Activated naive CD8-positive, alpha-beta T cell treated with anti-CD3 and anti-CD28 coated beads, Interleukin-2, amount 50 U/mL, for 16 hours (primary cell): ENCODE measurements at places on chromosomes 11 and 22.

GRCh38 chr11:82732734-82733443, 775 bp downstream of the FAM181B start:
- no peak for DNase-seq

DNA sequence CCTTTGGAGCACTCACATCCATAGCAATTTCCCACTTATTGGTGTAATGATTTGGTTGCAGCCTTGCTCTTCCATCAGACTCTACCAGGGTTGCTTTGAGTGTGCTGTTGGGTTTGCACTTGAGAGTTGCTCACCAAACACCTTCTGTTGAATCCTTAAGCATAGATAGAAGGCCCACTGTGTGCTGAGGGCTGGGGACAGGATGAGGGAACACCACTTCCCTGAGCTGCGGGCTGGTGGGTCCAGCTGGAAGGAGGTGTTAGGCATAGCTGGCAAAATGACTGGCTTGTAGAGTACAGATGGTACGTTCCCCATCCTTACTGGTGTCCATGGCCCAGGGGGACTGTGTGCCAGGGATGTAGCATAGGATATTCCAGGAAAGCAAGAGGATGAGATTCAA, 3.9 kb downstream of the PRDM11 start:
- DNase-seq, result no peak

GRCh38 chr11:46198245-46199240, 77.3 kb upstream of the PHF21A start:
- DNase-seq, result no peak

DNA sequence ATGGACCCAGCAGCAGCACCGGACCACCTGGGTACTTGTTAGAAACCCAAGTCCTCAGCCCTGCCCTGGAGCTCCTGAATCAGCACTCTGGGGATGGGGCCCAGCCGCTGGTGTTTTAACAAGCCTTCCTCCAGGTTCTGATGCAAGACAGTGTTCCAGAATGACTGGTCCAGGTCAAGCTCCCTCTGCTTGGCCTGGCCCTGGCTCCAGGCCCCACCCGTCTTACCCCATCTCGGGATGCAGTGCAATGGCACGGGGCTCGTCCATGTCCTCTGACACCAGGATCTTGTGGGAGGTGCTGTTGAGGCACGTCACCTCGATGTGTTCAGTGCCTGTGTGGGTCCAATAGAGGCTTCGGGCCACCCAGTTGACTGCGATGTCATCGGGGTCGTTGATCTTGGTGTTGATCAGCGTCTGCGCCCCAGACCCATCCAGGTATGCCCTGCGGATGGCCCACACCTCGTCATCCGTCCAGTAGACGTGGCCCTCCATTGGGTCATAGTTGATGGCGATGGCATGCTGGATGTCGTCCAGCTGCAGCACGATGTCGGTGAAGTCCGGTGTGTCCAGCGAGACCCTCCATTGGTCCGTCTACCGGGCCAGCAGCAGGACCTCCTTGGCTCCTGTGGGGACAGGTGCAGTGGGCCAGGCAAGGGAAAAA, 140.3 kb downstream of the CRYBB2 start:
- DNase-seq, result no peak

GRCh38 chr22:46149512-46150033, 753 bp upstream of the PPARA start:
- DNase-seq, result no peak

- DNase-seq, result no peak
Observed at GRCh38 chr22:37237371-37238268, 6.4 kb downstream of the RAC2 start.

- no peak for DNase-seq
Observed at GRCh38 chr11:15819679-15820286, 536.6 kb downstream of the SOX6 start.

GRCh38 chr22:36411589-36412258, 24.0 kb upstream of the MYH9 start:
- DNase-seq, result no peak

- no peak for DNase-seq
Observed at GRCh38 chr11:75421035-75421602, 11.9 kb downstream of the KLHL35 start.

DNA sequence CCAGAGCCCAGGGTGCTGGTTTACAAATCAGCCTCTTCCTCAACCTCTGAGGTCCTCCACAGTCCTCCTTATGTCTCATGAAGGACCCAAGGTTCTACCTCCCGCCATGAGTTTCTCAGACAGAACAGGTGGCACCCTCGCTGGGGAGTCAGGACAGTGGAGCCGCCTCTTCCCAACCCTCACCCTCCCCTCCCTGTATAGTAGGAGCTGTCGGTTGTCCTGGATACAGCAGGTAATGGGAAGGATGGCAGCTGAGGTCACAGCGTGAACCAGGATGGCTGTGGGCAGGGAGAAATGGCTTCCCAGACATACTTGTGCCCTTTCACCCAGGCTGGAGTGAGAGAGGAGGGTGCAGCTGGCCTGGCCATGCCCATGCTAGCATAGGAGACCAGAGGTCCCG, 134.6 kb downstream of the CHST1 start:
- DNase-seq, result no peak

GRCh38 chr11:60563553-60564235, 48.5 kb downstream of the MS4A13 start:
- no peak for DNase-seq

GRCh38 chr11:67435031-67435726, 2.3 kb downstream of the PTPRCAP start:
- DNase-seq, result no peak

- no peak for DNase-seq
Observed at GRCh38 chr11:19679952-19680828, 32.4 kb upstream of the NAV2 start.

GRCh38 chr11:20457934-20458680, 70.6 kb downstream of the PRMT3 start:
- no peak for DNase-seq

GRCh38 chr22:40196628-40197360, 19.1 kb downstream of the TNRC6B start:
- DNase-seq, result no peak

- DNase-seq, result peak; percentile 61
Observed at GRCh38 chr22:21102659-21103267, 57.0 kb downstream of the LRRC74B start.

GRCh38 chr11:71563406-71563805, 2.0 kb upstream of the KRTAP5-10 start:
- no peak for DNase-seq

GRCh38 chr11:108632041-108632704, 32.7 kb upstream of the DDX10 start:
- no peak for DNase-seq

- DNase-seq, result no peak
Observed at GRCh38 chr22:24532075-24532474, 22.9 kb downstream of the GUCD1 start.

GRCh38 chr11:119676461-119677020, 52.5 kb downstream of the NECTIN1 start:
- DNase-seq, result no peak

- no peak for DNase-seq
Observed at GRCh38 chr11:45846174-45846675, 1.1 kb upstream of the CRY2 start.

- DNase-seq, result no peak
Observed at GRCh38 chr11:61384271-61385242, 7.8 kb upstream of the TMEM216 start.

GRCh38 chr11:92236856-92237255, 12.2 kb downstream of the FAT3 start:
- no peak for DNase-seq

- no peak for DNase-seq
Observed at GRCh38 chr11:21403069-21403468, 733.7 kb downstream of the NELL1 start.

- no peak for DNase-seq
Observed at GRCh38 chr22:40031766-40032470, 37.2 kb downstream of the FAM83F start.

DNA sequence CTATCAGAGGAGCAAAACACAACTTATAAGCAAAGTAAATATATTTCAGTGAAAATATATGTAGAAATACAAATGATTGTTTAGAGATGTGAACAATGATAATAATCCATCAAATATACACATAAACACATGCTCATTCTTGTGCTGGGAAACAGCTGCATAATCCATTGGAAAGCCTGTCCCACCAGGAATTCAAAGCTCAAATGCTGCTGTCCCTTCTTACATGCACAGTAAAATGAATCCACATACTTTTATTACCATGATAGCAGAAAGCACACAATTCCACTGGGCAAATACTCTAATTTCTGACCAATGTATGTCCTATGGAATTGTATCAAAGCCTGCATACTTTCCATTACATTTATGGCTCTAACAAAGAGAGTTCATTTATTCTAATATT, 44.5 kb downstream of the SOX6 start:
- DNase-seq, result no peak

GRCh38 chr11:33376331-33377310, 119.4 kb downstream of the HIPK3 start:
- DNase-seq, result no peak

- no peak for DNase-seq
Observed at GRCh38 chr11:82465481-82465880, 268.2 kb downstream of the FAM181B start.

GRCh38 chr11:58498464-58498863, 9.4 kb downstream of the OR5B21 start:
- no peak for DNase-seq

GRCh38 chr11:43918662-43919061, 23.8 kb upstream of the C11orf96 start:
- DNase-seq, result no peak

DNA sequence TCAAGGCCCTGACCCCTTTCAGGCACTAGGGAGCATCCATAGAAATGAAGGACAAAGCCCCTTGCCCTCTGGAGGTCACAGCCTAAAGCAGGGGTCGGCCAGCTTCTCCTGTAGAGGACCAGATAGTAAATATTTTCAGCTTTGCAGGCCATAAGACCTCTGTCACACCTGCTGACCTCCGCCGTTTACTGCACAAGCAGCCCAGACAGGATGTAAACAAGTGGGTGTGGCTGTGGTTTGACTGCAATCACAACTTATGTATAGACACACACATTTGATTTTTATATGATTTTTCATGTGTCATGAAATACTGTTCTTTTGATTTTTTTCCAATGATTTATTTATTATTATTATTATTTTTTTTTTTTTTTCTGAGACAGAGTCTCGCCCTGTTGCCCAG, 34.3 kb downstream of the KIAA1671 start:
- DNase-seq, result no peak

DNA sequence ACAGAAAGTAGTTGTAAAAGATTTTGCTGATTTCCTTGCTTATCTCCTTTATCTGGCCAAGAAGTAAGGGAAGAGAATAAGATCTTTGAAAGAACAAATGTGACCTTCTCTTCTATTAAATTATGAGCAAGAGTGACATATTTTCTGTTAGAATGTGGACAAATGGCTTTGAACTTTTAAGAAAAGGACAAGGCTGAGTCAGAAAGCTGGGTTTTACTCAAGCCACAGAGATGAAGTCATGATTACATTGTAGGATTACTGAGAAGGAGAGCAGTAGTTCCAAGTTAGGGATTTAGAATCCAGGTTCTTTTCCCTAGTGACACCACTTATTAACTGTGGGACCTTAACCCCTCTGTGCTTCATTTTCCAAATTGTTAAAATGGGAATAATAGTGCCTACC, 13.5 kb downstream of the CCDC90B start:
- DNase-seq, result no peak

- DNase-seq, result no peak
Observed at GRCh38 chr11:86978247-86978646, 23.1 kb upstream of the FZD4 start.
